ENCODE measurements at places on chromosomes 4 and X.

- no peak for DNase-seq
These were observed 152.6 kb downstream of the VCX3A start for GRCh38 chrX:6382284-6382683.

- no peak for DNase-seq
These were observed 8.9 kb downstream of the LEF1 start for GRCh38 chr4:108159845-108160244.

DNA sequence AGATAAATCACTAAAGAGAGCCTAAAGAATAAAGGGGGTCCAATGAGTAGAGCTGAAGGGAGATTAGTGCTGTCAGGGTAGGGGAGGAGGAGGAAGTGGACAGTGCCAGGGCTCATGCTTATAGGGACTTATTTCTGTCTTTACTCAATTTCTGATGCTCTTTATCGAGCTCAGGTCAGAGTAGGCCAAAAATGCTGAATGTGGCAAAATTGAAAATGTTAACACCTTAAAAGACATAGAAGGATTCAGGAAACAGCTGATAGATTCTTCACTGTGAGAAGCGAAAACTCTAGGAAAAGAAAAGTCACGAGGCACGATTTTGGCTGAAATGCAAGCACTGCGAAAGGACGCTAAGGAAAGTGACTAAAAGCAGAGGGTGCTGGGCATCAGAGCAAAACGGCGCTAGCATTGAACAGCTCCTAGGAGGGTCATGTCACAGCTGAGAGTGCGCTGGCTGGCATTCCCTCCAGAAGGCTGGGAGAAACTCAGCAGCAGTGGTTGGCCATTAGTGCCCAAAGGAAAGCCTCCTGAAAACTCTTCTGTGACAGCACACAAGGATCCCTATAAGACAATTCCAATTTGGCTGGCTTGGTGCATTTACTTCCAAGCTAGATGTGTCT is 150.9 kb downstream of the HS6ST2 start:
- DNase-seq = no peak

DNA sequence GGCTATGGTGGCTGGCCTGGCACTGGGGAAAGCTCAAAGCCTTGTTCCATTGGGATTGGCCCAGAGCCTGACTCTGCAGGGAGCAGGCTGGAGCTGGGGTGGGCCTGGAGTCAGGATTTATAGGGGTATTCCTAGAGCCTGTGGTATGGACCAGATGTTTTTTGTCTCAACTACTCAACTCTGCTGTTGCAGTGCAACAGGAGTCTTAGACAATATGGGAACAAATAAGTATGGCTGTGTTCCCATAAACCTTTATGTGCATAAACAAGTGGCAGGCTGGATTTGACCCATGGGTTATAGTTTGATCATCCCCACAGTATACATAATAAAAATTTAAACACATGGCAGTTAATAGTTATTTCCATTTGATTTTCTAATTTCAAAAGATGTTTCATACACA is 557.9 kb upstream of the ARX start:
- DNase-seq = no peak

GRCh38 chr4:76799718-76800117 is 98.2 kb downstream of the SOWAHB start:
- no peak for DNase-seq

DNA sequence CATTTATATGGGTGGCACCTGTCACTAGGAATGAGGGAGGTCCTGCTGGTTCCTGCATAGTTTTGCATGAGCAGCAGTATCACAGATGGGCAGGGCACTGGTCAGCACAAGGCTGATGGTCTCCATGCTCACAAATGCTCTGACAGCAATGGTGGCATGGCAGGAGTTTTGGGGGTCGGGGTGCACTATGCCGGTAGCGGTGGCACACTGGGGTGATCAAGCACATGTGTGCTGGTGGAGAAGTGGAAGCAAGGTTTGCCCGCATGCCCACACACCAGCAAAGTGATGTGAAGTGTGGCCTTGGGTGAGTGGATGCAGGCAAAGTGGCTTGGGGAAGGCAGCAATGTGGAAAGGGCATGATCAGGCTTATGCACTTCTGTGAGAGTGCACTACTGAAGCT is 60.5 kb upstream of the MAGEE1 start:
- DNase-seq = no peak

- DNase-seq = no peak
These were observed 33.7 kb upstream of the FGF13 start for GRCh38 chrX:138745196-138745595.

DNA sequence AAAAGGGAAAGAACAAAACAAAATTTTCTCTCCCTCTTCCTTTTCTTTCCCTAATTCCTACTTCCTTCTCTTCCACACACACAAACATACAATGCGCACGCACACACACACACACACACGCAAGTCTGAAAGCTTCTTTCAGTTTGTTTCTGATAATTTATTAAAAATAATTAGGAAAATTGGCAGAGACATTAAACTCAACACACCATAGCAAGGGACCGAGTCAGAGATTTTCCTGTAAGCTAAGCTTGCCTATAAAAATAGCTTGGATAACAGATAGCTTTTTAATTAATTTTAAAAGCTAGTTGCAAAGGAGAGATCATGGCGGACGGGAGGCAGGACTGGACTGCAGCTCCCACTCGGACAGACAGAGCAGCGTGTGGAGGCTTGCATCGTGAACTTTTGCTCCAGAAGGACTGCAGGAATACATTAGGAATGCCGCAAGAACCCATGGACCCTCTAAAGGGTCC is 92.6 kb upstream of the MAPK10 start:
- DNase-seq = no peak

- DNase-seq = no peak
These were observed 45.9 kb upstream of the PGRMC2 start for GRCh38 chr4:128333309-128334018.

All from HTR-8/SVneo (cell line).